Endothelial cell (in vitro differentiated cells): ENCODE measurements at places on chromosomes 16 and 17.

GRCh38 chr17:41308251-41308917 is 725 bp downstream of the KRTAP16-1 start:
- no peak for DNase-seq

DNA sequence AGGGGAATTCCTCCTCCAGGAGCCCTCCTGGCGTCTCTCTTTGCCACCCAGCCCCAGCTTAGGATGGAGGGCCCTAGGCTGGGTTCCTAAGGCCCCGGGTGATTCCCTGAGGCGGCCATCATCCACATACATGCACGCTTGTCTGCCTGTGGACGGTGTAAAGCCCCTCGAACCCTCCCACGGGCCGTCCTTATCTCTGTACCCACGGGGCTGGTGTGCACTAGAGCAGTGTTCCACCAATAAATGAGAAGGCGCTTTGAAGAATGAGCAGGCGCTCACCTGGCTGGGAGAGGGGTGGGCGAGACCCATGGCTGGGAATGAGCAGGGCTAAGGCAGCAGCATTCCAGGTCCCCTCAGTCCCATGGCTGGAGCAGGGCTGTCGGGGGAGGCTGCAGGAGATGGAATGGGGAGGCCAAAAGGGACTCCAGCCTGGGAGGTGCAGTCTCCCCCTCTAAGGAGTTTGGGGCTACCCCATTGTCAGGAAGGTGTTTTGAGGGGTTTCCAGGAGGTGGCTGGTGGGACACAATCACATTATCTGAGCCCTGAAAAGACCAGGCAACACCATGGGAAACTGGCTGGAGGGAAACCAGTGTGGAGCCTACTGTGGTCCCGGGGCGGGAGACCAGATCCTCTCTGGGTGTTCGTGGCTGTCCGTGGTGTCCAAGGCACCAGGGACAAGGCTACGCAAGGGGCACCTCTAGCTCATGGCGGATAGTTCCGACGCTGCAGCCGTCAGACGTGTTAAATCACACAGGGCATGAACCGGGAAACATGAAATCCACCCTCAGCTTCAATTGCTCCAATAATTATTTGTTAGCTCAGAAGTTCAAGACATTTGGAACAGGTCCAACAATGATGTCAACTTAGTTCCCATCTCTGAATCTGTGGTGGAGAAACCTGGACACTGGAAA is 87.5 kb upstream of the DNAH17 start:
- DNase-seq: no peak

DNA sequence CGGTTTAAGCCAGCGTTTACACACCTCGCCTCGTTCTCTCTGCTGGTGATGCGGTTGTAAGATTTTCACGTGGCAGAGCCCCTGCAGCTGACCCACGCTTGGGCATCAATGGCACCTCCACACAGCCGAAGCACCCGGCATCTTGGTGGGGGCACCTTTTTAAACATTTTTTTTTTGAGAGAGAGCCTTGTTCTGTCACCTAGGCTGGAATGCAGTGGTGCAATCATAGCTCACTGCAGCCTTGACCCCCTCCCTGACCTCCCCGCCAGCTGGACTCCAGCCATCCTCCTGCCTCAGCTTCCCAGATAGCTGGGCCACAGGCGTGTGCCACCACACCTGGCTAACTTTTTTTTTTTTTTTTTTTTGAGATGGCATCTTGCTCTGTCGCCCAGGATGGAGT is 4.9 kb downstream of the WDR90 start:
- DNase-seq: no peak

GRCh38 chr16:78137782-78138616 is 38.5 kb downstream of the WWOX start:
- no peak for DNase-seq

- DNase-seq: no peak
Observed at GRCh38 chr17:81137248-81137647, 28.1 kb upstream of the PVALEF start.

DNA sequence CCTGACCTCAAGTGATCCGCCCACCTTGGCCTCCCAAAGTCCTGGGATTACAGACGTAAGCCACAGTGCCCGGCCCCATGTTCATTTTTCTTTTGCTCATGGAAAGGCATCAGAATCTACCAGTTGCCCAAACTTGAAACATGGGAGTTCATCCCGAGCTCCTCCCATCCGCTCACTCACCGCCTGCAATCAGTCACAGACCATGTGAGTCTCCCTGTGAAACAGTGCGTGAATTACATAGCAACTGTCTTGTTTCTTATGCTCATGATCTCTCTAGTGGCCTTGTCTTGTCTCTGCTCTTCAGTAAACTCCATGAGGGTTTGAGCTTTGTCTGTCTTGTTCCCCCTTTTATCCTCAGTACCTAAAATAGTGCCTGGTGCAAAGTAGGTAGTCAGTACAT is 52.1 kb upstream of the TNRC6A start:
- no peak for DNase-seq

- DNase-seq: no peak
Observed at GRCh38 chr16:19745286-19746010, 27.4 kb downstream of the IQCK start.

DNA sequence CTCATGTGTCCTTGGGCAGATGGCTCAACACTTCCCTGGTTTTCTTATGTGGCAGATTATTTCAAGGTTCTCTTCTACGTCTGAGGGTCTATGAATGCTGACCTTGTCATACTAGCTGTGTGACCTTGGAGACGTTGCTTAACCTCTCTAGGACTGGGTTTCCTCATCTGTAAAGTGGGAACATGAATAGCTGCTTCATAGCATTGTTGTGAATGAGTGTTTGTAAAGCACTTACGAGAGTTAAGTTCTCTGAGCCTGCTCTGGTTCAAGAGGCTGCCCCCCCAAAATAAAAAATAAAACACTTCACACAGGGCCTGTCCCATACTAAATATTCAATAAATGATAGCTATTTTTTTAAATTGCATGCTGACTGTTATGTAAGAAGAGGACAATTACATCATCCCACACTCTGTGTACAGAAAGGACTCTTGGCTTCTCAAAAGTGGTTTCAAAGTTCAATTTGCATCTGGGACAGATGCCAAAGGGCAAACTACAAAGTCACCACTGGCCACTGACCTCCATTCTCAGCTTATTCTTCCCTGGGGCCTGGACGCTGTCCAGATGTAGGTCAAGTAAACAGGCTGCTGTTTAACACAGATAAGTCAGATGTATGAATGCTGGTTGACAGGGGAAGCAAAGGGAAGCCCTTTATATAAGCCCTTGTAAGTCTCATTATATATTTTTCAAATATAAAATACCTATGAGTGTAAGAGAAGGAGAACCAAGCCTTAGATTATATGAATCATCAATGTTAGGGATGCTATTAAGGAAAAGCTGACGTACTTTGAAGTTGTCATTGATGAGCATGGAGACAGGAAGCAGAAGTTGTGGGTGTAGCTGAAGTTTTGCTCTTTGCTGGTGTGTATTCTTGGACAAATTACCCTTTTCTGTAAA is 15.4 kb upstream of the NDEL1 start:
- DNase-seq: no peak

DNA sequence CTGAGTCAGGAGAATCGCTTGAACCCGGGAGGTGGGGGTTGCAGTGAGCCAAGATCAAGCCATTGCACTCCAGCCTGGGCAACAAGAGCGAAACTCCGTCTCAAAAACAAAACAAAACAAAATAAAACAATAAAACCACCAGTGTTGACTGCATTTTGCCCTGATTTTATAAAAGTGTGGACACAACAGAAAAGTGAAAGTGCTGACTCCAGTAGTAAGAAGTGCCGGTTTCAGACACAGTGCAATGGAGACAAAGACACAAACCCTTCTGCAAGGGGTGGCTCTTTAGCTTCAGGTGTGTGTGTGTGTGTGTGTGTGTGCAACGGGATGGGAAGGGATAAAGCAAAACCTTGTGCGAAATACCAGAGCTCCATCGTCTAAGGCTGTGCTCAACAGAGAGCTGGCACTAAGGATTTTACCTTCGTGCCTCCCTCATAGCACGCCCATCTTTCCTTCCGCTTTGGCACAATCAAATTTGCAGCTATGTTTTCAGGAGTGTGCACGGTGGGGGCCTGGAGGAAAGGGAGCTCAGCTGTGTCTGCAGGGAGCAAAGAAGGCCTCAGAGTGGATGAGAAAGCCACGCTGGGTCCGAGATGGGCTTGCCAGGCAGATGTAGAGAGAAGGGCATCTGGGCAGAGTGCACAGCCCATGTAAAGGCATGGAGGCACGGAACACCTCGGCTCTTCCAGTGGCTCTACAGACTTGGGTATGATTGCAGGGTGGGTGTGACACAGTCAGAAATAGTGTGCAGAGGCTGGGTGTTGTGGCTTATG is 15.5 kb downstream of the MXRA7 start:
- no peak for DNase-seq

DNA sequence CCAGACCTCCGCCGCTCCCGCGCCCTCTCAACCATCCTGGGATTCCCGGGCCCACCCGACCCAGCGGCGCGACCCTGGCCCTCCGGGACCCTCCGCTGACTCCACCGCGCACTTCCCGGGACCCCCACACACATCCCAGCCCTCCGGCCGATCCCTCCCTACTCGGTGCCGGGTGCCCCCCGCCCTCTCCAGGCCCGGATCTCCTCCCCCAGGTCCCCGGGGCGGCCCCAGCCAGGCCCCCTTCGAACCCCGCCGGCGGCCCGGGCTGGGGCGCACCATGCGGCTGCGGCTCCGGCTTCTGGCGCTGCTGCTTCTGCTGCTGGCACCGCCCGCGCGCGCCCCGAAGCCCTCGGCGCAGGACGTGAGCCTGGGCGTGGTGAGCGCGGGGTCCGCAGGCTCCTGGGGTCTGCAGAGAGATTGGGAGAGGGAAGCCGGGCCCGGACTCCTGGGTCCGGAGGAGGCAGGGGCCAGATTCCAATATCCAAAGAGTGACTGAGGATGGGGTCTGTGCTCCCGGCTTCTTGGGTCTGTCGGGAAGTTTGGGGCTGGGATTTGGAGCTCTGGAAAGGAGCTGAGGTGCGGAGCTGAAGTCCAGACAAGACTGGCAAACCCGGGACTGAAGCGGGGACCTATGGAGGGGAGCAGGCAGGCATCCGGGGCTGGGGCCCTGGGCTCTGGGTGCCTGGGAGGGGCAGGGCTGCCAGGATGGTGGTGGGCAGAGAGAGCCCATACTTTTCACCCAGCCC is 453 bp downstream of the MMP25 start:
- DNase-seq: no peak

DNA sequence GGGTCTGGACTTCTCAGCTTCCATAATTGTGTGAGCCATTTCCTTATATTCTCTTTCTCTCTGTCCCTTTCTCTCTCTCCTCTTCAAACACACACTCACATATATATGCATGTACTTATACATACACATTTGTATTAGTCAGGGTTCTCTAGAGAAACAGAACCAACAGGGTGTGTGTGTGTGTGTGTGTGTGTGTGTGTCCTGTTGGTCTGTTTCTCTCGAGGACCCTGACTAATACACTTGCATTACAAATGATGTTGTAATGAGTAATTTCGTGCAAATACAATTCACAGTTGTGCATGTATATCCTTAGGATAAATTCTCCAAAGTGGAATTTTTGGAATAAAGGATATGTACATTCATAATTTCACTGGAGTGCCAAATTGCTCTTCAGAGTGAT is 115.3 kb downstream of the NPIPB5 start:
- no peak for DNase-seq

- DNase-seq: no peak
Observed at GRCh38 chr17:5595831-5596230, 11.5 kb upstream of the NLRP1 start.

DNA sequence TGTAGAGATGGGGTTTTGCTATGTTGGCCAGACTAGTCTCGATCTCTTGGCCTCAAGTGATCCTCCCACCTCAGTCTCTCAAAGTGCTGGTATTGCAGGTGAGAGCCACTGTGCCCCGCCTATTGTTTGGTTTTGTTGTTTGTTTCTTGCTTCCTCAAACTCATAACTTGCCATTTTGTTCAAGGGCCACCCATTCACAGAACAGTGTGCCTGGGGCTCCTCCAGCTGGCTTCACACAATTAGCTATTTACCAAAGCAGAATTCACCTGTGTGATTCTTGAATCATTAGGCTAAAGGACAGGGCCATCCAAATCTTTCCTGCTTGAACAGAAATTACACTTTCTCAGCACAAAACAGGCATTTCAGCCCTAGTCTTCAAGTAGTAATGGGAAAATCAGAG is 7.2 kb downstream of the ABHD15 start:
- DNase-seq: no peak

DNA sequence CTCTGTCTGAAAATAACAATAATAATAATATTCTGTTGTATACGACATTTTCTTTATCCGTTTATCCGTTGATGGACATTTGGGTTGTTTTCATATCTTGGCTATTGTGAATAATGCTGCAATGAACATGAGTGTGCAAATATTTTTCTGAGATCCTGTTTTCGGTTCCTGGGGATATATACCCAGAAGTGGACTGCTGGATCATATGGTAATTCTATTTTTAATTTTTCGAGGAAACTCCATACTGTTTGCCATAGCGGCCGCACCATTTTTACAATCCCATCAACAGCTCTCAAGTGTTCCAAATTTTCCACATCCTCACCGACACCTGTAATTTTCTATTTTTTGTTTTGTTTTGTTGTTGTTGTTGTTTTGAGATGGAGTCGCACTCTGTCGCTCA is 5.3 kb upstream of the PRSS41 start:
- DNase-seq: no peak
